ENCODE measurements at places on chromosomes 2 and 18.

DNA sequence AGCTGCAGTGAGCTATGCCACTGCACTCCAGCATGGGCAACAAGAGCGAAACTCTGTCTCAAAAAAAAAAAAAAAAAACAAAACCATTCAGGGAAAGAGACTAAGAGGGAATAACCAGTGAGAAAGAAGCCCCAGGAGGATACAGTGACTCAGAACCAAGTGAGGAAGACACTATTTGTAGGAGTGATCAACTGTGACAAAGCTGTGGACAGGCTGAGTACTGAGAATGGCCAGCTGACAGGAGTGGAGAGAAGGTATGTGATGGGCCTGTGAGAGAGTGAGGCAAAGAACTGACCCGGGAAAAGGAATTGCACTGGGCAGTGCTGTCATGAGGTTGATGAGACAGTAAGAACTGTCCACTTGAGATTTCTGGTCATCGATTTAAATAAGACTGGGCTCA, 6.7 kb upstream of the LCT start:
- no peak for DNase-seq

GRCh38 chr2:178506101-178506500, 25.8 kb downstream of the PLEKHA3 start:
- no peak for DNase-seq

DNA sequence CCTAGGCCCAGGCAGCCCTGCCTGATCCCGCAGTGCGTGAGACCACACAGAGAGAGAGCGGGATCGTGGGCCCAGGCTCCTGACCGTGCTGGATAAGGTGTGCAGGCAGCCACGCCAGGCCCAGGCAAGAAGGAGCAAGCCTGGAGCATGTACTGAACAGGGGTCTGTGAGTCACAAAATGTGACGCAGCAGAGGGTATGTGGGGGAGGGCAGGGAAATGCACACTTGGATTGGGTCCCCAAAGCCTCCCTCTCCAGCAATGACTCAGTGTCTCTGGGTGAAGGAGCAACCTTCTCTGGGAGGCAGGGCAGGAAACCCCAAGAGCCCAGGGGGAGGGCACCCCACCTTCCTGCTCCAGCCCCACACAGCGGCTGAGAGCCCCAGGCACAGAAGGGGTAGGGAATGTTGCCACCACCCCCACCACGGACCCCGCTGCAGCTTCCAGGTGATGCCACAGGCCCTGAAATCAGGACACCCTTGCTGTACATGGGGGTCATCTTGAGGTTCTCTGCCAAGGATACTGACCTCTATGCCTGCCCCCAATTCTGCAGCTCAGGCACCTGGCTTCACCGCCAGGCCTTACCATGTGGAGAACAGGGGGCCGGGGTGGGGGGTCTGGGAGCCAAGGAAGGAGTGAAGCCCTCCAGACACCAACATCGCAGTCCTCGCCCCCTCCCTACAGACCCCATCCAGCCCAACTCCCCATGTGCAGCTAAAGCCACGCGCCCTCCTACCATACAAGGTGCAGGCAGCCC, 1.3 kb upstream of the GPC1 start:
- no peak for DNase-seq

GRCh38 chr2:100039291-100039980, 103.0 kb downstream of the AFF3 start:
- no peak for DNase-seq

DNA sequence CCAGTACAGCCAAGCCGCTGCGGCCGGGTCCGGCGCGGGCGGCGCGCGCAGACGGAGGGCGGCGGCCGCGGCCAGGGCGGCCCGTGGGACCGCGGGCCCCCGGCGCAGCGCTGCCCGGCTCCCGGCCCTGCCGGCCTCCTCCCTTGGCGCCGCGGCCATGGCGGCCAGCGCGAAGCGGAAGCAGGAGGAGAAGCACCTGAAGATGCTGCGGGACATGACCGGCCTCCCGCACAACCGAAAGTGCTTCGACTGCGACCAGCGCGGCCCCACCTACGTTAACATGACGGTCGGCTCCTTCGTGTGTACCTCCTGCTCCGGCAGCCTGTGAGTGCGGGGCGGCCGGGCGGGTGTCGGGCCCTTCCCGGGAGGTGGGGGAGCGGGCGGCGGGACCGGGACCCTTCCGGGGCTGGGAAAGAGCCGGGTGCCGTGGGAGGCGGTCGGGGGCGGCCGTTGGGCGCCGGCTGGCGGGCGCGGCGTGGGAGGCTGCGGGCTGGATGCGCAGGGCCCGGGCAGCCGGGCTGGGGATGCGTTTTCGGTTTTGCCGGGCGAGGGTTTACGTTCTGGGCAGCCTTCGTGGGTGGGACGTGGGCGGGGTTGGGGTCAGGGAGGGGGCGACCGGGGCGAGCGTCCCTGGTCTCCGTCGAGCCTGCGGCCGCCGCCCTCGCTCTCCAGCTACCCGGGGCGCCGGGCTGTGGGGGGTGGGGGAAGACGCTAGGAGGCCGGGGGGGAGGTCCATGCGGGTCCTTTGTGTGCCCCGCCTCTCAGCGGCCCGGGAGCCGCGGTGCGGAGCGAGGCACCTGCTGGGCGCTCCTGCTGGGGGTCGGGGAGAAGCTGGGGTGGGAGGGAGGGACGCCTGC, 537 bp downstream of the AGFG1 start:
- DNase-seq, result peak; percentile 78

All from GM13977 (cell line).